ENCODE measurements at places on chromosomes 7 and 10.

DNA sequence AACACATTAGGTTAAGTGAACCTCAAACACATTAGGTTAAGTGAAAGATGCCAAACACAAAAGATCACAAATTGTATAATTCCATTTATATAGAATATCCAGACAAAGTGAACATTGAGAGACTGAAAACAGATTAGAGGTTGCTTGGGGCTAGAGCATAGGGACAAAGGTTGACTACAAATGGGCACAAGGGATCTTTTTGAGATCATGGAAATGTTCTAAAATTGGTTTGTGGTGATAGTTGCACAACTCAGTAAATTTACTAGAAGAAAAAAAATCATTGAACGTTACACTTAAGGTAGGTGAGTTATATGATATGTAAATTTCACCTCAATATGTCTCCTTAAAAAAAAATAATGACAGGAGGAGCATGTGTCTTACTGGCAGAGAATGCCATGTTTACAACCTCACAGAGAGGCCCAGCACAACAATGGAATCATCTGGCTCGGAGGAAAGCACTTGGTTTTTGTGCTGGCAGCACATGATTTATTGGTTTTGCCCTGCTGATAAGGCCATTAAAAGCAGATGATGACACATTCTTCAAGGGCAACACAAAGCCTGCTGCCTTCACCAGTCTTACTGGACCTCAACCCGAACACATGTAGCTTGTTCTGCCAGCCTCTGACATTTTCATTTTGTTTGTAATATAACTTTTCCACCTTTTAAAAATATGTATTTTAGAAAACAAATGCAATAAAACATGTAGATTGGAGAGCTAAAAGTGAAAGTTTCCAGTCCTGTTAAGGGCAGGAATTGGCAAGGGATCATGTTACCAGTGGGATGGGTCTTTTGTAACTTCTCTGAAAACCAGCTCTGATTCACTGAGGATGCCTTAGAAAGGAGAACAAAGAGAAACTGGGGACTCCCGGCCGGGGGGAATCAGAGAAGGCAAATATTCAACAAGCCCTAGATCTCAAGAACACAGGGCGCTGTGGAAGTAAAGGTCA, 11.9 kb upstream of the LMOD2 start:
- DNase-seq = no peak

GRCh38 chr7:157358753-157359096, 21.9 kb downstream of the DNAJB6 start:
- no peak for DNase-seq

- DNase-seq = no peak
These were observed 633.5 kb upstream of the GALNT17 start for GRCh38 chr7:70498232-70498992.

GRCh38 chr10:103641326-103641725, 147.8 kb downstream of the NEURL1 start:
- no peak for DNase-seq

- DNase-seq = no peak
These were observed 77.9 kb upstream of the RHOBTB1 start for GRCh38 chr10:61021926-61022325.

GRCh38 chr10:111990734-111991133, 192.8 kb downstream of the GPAM start:
- DNase-seq = no peak
